ENCODE measurements at places on chromosomes 1 and 21.

- DNase-seq: no peak
Observed at GRCh38 chr1:118688891-118689290, 299.3 kb downstream of the TBX15 start.

GRCh38 chr1:64956010-64956640 lies 10.2 kb downstream of the JAK1 start:
- peak; percentile 47 for DNase-seq

GRCh38 chr1:196178083-196178635 lies 430.1 kb downstream of the KCNT2 start:
- no peak for DNase-seq

DNA sequence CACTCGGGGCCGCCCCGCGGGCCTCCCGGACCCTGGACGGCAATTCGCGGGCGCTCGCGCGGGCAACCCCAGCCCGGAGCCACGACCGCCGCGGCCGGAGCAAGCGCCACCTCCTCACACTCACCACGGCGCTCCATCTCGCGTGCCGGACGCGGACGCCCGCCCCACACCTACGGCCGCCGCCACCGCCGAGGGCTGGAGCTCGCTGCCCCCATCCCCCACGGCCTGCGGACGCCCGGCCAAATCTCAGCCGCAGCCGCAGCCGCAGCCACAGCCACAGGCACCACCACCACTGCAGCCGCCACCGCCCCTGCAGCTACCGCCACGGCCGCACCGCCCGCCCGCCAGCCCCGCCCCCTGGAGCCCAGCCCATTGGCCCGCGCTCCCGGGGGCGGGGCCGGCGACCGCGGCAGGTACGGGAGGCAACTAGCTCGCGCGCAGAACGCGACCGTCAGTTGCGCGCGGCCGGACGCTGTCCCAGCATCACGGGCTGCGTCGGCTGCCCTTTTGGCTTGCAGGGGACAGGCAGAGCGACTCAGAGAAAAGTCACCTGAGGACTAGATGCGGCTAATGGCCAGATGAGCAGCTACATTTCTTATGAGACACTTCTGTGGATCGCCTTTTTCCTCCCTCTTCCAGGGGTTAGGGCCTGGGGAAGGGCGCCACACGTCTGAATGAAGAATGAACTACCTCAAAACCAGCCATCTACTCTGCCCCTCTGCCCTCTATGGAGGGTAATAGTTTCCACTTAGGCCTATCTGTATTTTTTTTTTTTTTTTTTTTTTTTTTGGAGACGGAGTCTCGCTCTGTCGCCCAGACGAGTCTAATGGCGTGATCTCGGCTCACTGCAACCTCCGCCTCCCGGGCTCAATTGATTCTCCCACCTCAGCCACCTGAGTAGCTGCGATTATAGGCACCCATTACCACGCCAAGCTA lies at the start of gene ARHGAP29:
Gene ARHGAP29 (minus strand): TSS at position 294 of the 936 bp plus-strand sequence. CDS start 5,973 bp downstream, outside the sequence.
- no peak for DNase-seq

GRCh38 chr1:89286549-89287180 lies 14.0 kb upstream of the GBP5 start:
- DNase-seq: no peak

GRCh38 chr21:40099809-40100208 lies 232.6 kb downstream of the PCP4 start:
- no peak for DNase-seq

DNA sequence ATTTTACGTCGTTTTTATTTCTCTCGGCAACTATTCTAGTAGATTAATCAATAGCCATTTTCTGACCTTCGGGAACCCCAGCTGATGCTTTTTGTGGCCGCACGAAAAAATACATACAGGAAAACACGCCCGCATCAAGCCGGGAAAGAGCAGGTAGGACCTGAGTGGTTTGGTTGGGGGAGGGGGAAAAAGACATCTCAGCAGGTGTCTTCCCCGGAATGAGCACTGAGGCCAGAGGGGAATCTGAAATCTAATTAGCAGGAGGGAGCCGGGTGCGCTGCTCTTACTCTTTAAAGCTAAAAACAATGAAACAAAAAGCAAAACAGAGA lies 618 bp upstream of the FOXD3 start:
- DNase-seq: no peak

DNA sequence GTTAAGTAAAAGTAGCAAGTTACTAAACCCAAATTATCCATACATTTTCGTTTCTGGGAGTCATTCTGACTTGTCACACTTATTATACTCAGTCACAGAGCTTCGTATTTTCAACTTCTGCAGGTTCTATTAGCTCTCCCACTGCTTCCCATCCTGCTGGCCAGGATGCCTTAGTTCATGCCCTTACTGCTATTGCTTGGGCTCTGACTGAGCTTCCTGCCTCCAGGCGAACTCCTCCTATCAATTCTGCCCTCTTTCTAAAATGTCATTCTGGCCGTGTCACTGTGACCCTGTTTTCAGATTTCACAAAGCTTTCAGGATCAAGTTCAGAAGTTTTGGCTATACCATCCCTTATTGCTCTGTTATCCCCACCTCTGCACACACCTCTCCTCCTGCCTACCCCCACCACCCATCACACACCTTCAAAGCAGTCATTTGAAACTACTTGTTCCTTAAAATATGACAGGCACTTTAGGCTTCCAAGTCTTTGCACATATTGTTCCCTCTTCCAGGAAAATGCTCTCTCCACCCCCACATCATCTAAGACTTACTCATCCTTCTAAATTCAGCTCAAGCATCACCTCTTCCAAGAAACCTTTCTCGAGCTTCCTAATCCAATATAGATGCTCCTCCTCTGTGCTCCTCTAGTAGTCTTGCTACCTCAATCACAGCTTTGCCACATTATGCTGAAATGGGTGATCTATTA lies 278.0 kb downstream of the BRINP2 start:
- DNase-seq: no peak

DNA sequence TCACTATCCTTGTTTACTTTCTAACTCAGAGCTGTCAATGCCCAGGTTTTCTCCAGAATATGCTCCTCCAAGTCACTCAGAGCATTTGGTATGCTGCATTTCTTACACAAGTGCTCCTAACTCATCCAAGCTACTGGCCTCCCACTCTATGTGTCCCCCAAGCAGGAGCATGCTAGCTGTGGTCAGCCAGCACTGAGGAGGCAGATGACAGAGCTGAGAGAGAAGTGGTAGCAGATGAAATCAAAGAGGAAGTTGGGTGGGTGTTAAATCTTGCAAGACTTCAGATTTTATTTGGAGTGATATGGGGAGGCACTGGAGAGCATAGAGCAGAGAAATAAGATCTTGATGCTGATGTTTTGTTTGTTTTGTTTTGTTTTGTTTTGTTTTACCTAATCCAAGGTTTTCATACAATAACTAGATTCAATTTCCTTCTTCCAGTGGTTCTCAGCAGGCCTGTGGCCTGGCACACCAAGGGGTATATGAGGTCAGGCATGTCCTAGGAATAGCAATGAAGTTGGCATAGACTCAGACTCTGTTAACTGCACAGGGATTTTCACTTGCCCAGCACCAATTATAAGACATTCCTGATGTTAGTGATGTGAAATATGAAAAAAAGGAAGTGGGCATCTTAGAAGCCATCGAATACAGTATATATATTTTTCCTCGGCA lies 3.1 kb upstream of the PGBD5 start:
- no peak for DNase-seq

GRCh38 chr1:64494659-64495058 lies 24.7 kb downstream of the CACHD1 start:
- DNase-seq: no peak

All from fibroblast of the conjunctiva (primary cell).